Cerebellum (tissue), 4 donors: ENCODE measurements at places on chromosomes 5 and 9.

DNA sequence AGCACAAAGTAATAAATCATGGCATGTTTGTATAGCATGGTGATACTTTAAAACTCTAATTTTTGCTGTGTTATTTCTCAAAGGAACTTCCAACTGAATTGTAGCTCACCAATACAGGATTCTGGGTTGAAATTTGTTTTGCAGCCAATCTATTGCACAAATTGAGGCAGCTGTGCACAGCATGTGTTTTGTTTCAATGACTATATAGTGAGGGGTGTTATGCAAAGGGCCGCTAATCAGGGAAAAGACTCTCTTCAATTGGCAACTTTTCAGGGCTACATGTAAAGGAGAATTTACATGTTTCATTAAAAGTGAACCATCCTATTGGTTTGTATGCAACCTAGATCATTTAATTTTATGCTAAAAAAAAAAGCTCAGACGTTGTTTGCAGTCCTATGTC lies 44.6 kb downstream of the PLPPR1 start:
- DNase-seq, result no peak

DNA sequence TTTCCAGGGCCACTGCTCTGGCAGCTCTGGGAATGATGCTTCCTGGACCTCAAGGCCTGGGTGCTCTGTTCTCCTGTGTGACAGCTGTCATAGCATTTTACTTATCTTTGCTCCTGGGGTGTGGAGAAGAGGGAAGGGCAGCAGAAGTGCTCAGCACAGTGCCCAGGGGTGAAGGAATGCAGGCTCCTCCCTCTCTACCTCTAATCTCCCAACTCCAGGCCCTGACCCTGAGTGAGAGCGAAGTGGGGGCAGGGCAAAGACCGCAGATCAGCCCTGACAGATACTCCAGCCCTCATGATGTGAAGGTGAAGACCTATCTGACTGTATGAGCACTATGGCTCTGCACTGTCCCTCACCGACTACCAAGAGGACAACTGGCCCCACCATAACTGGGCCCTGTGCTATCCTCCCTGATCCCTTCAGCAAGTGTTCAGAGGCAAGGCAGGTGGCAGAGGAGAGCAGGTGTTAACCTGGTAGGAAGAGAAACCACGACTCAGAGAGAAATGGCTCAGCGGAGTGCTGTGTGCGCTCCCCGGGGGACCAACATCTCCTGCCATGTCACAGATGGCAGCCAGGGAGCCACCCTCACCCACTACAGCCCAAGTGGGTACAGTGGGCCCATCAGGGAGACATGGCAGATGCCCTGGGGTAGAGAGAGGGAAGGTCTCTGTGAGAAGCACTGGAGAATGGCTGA lies 16.8 kb downstream of the ACSL6 start:
- DNase-seq, result no peak

GRCh38 chr9:126304207-126304970 lies 22.2 kb upstream of the MVB12B start:
- DNase-seq, result no peak

- DNase-seq, result no peak
Observed at GRCh38 chr9:93112864-93113389, 16.9 kb downstream of the CARD19 start.

DNA sequence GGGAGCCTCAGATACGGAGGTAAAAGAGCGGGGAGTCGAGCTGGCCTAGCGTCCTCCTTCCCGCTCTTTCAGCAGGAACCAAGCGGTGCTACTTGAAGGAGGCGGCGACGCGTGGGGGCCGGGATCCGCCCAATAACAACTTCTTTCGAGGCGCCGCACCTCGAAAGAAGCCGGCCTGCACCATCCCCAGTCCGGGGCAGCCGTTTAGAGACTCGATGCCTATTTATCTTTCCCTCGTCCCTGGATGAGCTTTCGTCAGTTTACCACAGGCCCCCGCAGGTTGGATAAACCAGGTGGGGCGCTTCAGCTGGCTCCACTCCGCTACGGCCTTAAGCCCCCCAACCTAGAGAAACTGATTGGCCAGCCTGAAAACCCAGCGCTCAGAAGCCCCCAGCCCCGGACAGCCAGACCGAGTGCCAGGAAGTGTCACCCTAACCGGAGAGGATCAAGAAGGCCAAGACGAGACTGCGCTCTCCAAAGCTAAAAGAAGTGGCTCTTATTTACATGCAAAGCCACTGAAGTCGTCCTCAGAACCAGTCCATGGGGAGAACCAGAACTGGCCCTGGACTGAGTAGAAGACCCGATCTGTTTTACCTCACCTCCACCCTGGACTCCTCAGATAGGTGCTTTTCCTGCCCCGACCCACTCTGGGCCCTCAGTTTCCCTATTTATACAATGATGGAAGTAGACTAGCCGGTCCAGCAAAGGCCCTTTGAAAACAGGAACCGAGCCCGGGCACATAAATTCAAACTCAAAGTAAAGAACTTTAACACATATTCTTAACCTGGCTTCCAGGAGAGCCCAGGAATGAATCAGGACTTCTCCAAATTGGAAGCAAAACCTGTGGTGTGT lies 1.4 kb downstream of the HAND1 start:
- no peak for DNase-seq

DNA sequence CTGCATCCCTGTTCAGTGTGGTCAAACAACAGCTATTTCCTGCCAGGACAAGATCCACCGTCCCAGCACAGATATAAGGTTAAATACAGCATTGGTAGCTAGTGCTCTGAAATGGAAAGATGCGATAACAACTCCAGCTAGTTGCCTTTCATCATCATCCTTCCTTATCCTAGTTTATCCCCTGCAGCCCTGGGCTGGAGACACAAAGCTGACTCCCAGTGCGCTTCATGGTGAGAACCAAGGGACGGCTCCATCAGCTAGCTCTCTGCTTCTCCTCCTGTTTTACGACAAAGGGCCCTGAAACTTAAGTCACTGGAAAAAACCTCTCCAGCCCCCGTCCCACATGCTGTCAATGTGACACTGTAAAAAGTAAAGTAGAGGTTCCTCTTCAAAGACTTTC lies 37.9 kb downstream of the CDC14B start:
- no peak for DNase-seq

DNA sequence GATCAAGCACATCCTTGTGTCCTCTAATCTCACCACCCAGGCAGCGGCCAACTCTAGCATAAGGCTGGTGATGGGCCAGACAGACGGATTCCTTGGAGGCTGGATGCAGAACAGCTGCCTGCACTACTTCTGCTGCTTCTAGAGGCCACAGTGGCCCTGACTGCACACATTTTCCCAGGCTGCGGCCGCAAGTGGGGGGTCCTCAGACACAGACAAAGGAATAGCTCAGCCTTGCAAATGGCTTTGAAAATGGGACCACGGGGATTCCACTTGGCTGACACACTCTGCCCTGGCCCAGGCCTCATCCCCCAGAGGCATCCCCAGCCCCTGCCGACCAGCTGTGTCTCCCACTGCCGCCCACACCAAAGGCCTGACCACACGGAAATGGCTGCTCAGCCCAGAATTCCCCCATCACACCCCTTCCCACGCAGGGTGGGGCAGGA lies 540.8 kb downstream of the BNC2 start:
- no peak for DNase-seq

DNA sequence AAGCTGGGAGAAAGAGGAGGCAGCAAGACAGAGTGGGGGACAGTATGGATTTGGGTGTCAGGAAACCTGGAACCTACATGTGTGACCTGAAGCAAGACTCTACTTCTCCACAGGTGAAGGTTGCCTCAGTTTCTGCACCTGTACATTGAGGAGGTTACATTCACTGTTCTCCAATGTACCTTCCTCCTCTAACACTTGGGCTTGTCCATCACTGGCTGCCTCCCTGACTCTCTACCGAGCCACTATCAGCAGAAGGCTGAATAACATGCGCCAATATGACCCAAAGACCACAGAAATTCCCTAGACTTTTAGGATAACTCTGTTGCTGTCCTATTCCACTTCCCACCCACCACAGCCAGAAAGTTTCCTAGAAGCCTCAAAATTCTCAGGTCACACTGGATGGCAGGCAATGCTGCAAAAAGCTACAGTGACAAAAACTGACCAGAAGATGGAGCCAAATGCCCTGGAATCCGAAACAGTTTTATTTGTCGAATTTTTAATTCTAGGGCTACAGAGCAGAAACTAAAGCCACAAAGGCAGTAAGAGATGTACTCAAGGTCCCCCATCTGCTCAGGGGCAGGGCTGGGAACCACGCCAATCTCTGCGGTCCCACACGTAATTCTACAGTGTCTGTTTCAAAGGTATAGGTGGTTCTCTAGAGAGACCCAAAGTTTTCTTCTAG lies 64.4 kb downstream of the FAM114A2 start:
- DNase-seq, result peak; percentile 44

GRCh38 chr9:127903557-127904475 lies 4.4 kb upstream of the ST6GALNAC6 start:
- no peak for DNase-seq

GRCh38 chr5:74541381-74541781 lies 99.1 kb downstream of the ENC1 start:
- no peak for DNase-seq

DNA sequence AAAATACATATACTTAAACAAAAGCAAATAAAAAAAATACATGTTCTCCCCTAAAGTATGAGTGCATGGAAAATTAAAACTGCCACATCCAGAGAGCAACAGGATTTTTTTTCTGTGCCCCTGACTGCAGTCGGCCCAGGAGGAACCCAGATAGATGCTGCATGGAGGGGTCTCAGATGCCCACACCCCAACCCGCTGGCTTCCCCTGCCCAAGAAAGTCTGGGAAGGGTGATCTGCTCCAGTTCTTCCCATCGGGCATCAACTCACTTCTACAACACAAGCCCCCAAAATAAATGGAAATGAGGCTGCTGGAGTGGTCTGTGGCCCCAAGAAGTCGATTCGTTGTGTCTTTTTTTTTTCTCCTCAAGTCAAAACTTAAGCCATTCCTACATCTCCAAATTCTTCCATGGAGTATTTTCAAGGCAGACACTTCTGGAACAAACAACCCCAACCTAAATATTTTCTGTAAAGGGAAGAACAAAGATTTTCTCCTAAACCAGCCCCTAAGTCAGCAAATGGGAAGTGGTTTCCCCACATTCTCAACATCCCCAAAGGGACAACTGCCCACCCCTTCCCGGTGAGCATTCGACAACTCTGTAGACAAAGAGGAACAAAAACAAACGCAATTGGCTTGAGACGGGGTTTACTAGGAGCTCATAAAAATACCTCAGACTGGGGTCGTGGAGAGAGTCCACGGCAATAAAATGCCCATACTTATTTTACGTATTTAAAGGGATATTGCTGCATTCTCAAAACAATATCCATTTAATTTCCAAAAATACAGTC lies 46.7 kb downstream of the ROR2 start:
- DNase-seq, result no peak

GRCh38 chr9:92612292-92612691 lies 57.6 kb downstream of the IPPK start:
- DNase-seq, result peak; percentile 52
